ENCODE measurements at places on chromosomes 7 and 10.

DNA sequence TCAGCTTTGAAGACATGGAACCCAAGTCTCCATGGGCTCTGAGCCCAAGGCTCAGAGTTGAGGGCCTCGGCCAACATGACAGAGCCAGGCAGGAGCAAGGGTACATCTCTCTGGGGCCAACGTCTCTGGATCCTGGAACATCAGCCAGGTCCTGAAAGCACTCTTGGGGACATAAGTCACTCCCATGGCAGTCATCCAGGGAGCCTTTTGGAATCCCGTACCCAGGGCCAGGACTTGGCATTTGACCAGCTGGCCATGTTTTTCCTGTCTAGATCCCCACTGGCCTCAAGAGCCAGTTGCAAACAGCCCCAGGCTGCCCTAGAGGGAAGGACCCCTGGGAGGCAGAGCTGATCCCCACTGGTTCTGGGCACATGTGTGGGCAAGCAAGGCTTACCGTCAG lies 4.3 kb upstream of the CXCL12 start:
- no peak for DNase-seq

GRCh38 chr10:4849555-4850242 lies 23.7 kb downstream of the AKR1E2 start:
- peak; percentile 81 for DNase-seq

- DNase-seq = peak; percentile 48
These were observed 14.8 kb downstream of the NACAD start for GRCh38 chr7:45073786-45074527.

DNA sequence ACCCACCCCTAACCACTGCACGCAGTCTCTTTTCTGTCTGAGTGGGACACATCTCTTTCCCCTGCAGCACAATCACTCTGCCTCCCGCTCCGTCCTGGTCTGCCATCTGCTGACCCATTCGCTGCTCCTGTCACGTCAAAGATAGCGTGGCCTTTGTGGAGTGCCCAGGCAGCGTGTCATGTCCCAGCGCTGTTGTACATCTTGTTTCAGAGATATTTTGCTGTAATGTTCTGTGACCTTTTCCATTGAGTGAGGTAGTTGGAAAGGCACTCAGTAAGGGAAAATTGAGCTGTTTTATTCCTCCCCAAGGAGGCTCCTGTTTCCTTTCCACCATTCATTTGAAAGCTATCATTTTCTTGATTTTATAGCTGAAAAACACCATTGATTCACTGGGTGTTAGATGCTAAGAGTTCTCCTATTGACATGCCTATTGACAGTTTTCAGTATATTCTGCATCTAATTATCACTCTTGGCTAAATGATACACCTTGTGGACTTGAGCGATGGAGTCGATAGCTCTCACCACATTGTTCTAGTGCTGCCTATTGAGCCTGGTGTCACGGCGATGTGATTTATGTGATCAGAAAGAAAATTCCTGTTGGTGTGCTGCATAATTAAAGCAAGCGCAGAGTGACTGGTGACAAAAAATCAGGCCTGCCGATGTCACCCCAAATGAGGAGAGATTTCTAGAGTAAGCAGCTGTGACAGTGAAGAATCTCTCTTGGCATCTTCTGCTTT lies 372.6 kb downstream of the LRMDA start:
- no peak for DNase-seq

DNA sequence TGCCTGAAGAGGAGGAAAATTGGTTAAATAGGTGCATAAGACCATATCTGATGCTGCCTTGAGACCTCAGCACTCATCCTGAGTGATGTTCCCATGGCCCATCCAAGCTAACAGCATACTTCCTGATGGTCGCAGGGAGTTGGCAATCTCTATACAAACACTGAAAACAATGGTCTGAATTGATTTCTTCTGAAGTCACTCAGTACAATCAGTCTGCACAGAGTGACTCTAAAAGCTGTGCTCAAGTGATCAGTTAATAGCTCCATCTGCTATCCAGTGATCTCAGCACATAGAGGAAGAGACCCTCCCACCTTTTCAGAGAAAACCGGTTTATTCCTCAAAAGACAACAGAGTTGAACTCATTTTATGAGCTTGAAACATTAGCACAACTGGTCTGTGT lies 3.9 kb downstream of the PPP1R17 start:
- DNase-seq = no peak

- no peak for DNase-seq
These were observed 185.1 kb upstream of the KLF6 start for GRCh38 chr10:3969876-3970666.

- DNase-seq = no peak
These were observed 84.7 kb downstream of the TMEM178B start for GRCh38 chr7:141158561-141158960.

DNA sequence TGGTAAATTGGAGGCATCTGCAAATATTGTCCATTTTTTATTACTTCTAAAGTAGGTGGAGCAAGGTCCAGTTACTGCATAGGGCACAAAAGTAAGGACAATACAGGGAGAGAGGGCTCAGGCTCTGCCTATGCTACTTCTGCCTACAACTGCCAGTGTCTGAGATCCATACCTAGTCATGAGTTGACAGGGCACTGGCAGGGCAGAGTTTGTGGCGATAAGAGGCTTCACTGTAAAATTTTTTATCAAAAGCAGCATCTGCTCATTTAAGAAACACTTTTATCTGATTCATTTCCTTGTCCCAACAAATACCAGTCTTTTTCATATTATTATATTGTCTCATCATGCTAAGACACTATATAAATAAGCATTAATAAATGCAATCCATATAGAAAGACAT lies 178.0 kb downstream of the LRRN3 start:
- no peak for DNase-seq

DNA sequence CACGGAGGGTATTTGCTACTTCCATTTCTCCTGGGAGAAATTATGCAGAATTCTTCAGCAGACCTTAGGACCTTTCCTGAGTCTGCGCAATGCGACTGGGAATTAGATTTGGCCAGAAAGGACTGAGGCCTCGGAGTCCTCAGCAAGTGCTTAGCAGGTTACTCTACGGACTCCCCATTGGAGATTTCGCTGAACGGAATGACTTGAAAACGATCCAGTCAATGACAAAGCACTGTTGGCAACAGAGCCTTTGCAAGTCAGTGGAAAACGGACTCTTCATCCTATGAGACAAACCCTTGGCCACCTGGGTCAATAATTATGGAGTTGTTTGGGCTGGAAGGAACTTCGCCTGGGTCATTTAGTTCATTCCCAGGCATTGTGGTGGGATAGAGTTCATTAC lies 107.4 kb downstream of the FAM204A start:
- DNase-seq = no peak

DNA sequence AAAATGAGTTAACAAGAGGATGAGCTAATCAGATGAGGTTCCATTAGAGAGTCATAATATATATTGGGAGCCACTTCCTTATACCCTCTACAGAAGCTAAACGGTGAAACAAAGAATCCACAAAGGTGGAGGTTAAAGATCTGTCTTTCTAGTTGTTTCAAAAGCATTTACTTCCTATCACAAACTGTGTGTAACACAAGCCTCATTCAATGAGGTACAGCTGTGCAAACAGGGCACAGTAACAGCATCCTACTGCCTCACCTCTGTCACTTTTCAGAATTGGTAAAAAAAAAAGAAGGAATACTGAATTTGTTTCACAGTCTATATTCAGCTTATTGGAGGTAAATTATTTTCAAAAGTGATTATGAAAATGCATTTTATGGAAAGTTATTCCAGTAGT lies 128.7 kb downstream of the AGMO start:
- peak; percentile 97 for DNase-seq

All from NCI-H2081 (cell line).